Activated gamma-delta T cell (primary cell): ENCODE measurements at places on chromosomes 12 and 14.

DNA sequence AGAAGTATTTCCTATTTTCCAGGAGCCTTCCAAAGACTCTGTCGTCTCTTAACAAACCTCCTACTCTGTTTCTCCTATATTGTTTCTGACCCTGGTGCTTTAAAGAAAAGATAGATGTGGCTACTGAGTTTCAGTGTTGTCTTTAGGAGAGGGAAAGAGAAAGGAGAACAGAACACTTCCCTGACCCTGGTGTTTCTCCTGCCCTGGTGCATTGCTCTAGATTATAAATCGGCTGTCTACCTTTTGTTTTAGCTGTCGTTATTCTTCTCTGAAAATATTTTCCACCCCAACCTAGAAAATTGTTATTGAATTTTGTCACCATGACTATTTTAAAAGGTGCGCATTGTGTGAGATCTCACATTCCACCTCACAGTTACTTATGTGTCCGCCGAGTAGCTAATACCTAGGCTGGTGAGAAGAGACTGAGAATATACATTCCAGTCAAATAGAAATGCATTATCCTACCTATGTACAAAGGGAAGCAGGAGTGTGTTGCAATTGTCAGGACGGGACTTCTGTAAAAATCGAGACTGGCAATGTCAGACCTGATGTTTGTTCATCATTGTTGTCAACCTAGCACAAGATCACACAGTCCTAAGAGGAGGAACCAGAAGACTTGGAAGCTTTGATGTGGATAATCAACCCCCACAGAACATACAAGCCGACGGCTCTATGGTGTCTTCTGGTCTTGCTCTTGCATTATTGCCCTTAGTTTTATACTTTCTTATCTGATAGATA is 108.7 kb upstream of the SLC38A4 start:
- no peak for DNase-seq

DNA sequence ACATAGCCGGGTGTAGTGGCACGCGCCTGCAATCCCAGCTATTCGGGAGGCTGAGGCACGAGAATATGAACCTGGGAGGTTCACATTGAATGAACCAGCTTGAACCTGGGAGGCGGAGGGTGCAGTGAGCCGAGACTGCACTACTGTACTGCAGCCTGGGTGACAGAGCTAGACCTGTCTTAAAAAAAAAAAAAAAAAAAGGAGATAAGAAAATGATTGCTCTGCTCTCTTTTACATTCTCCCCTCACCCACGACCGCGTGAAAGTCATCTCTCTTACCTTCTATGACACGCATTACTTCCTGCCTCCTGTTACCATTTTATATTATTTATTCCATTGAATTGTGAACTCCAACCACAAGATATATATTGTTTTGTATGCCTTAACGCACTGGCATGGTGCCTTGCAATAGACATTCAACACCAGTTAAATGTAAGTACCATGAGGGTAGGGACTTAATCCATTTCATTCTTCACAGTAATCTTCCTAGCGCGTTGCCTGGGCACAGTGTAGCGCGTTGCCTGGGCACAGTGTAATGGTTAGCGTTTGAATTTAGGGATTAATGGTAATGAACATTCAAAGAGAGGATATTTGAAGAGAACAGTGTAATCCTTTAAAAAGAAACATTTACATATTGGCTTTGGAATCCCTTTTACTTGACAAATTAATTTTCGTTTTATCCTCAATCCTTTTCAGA is 2.7 kb downstream of the RAP1B start:
- DNase-seq, result no peak

DNA sequence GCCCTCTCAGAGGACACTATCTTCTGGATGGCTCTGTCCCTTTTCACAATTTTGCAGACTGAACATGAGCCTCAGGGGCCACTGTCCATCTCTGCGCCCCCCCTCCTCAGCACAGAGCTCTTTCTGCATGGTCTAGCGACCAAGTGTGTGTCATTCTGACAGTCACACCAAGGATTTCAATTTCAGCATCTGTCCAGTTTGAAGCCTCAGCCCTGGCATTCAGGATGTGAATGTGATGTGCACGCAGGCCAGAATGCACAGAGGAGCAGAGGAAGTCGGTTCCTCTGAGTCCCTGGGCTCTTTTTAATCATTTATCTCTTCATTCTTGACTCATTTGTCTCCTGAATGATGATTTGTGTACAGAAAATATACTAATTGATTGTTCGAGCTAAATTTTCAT is 102.0 kb upstream of the PWP1 start:
- no peak for DNase-seq

GRCh38 chr12:68564166-68564565 is 46.5 kb upstream of the RAP1B start:
- no peak for DNase-seq
